ENCODE measurements at places on chromosomes 4 and X.

DNA sequence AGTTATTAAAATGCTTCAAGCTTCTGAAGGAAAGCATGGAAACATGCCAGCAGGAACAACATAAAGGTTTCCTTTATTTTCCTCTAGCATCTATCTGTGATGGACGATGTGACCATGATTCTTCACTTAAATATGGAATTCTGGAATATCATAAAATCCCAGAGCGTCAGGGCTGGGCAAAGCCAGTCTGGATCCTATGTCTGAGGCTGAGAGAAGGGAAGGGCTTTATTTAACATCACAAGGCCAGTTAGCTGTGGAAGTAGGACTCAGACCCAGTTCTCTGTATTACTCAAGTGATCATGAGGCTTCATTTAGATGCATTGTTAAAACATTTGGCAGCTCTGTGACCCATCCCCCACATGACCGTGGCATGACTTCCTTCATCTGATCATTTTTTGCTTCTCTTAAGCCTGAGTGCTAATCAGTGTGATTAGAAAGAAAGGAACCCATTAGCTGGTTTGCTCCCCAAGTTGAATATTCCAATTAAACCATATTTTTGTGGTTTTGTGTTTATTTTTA, 40.9 kb upstream of the EOLA2 start:
- no peaks in the 10 kb centered on the region for H3K36me3 ChIP-seq
- H3K27me3 ChIP-seq = no peaks in the 10 kb centered on the region
- no peak overlapping the region for H3K27ac ChIP-seq
- H3K4me1 ChIP-seq = peaks cover 6% of the 10 kb centered on the region

- no peak overlapping the region for H3K27ac ChIP-seq
- H3K27me3 ChIP-seq = no peaks in the 10 kb centered on the region
- H3K36me3 ChIP-seq = no peaks in the 10 kb centered on the region
- DNase-seq = no peak
Measured at GRCh38 chrX:22577181-22577580, 304.5 kb downstream of the CBLL2 start.

- H3K4me3 ChIP-seq = no peak overlapping the region
- no peak for DNase-seq
- H3K27ac ChIP-seq = no peak overlapping the region
- no peaks in the 10 kb centered on the region for H3K36me3 ChIP-seq
- no peaks in the 10 kb centered on the region for H3K27me3 ChIP-seq
Measured at GRCh38 chr4:142354794-142355420, 491.2 kb downstream of the INPP4B start.

- H3K36me3 ChIP-seq = no peaks in the 10 kb centered on the region
- no peak overlapping the region for H3K4me3 ChIP-seq
- no peaks in the 10 kb centered on the region for H3K27me3 ChIP-seq
- H3K4me1 ChIP-seq = peaks cover 7% of the 10 kb centered on the region
- no peak for DNase-seq
- no peak overlapping the region for H3K27ac ChIP-seq
Measured at GRCh38 chr4:88225232-88226105, 58.9 kb downstream of the PPM1K start.

DNA sequence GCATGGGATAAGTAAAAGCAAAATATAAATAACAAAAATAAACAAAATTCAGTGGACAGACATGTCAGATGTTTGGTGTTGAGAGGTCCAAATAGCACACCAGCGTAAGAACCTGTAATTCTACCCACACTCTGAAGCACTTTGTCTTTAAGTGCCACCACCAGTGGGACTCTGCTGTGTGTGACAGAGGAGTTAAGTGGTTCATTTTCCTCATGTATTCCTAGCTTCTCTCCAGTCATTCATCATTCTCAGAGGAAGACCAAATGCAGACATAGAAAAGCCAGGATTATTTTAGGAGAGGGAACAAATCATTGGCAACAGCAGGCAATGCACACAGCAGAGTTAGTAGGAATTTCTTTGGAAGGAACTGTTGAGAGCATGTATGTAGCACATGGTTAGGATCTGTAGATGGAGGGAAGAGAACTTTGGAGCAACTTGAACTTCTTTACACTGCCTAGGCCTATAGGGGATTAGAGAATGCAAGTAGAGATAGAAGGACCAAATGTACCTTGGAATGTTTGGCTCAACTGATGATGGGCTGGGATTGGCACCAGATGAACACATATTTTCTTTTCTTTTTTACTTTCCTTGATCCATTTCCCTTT, 43.0 kb upstream of the ARHGAP24 start:
- H3K27ac ChIP-seq = no peak overlapping the region
- peaks cover 13% of the 10 kb centered on the region for H3K4me1 ChIP-seq
- H3K36me3 ChIP-seq = no peaks in the 10 kb centered on the region
- no peak overlapping the region for H3K4me3 ChIP-seq

GRCh38 chrX:149807747-149808458, 26.2 kb downstream of the MAGEA9 start:
- no peaks in the 10 kb centered on the region for H3K4me1 ChIP-seq
- no peak overlapping the region for H3K27ac ChIP-seq
- no peak overlapping the region for H3K4me3 ChIP-seq
- DNase-seq = no peak
- no peaks in the 10 kb centered on the region for H3K27me3 ChIP-seq
- no peaks in the 10 kb centered on the region for H3K36me3 ChIP-seq

DNA sequence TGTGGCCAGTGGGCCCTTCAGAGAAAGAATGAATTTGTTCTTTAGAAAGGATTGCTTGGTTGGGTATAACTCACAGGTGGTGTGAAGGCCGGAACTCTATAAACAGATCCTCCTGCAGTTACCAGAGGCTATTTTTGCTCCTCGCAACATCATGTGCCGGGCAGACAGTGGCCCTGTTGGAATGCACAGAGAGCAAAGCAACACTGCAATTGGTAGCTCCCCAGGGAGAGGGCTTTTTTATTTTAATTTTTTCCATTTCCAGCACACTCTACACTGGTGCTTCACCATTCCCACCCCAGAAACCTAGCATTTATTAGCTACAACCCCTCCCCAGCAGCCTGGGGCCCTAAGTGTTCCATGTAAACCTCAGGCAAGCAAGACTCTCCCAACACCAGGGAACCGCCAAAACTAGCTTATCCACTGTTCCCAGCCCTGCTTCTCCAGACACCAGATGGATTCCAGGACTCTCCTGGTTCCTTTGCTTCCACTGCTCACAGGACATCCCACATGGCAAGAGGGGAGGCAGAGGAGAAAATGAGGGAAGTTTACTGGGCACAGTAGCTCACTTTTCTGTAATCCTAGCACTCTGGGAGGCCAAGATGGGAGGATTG, 75.1 kb upstream of the TMEM164 start:
- H3K4me1 ChIP-seq = no peaks in the 10 kb centered on the region
- H3K27ac ChIP-seq = no peak overlapping the region
- H3K4me3 ChIP-seq = no peak overlapping the region
- no peak for DNase-seq
- no peaks in the 10 kb centered on the region for H3K27me3 ChIP-seq

DNA sequence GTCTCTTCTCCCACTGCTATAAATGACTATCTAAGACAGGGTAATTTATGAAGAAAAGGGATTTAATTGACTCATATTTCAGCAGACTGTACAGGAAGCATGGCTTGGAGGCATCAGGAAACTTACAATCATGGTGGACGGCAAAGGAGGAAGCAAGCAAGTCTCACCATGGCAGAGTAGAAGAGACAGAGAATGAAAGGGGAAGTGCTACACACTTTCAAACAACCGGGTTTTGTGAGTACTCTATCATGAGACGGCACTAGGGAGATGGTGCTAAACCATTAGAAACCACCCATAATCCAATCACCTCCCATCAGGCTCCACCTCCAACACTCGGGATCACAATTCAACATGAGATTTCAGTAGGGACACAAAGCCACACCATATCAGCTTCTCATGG, 11.1 kb downstream of the UBE2NL start:
- no peaks in the 10 kb centered on the region for H3K27me3 ChIP-seq
- no peak overlapping the region for H3K27ac ChIP-seq
- H3K4me1 ChIP-seq = no peaks in the 10 kb centered on the region
- no peak for DNase-seq
- no peak overlapping the region for H3K4me3 ChIP-seq

GRCh38 chrX:48003367-48003757, 427 bp downstream of the ZNF182 start:
- H3K27me3 ChIP-seq = peaks cover 5% of the 10 kb centered on the region
- DNase-seq = no peak
- peaks cover 3% of the 10 kb centered on the region for H3K4me1 ChIP-seq
- peak overlapping the region; percentile 97 for H3K4me3 ChIP-seq
- no peaks in the 10 kb centered on the region for H3K36me3 ChIP-seq
- H3K27ac ChIP-seq = peak overlapping the region; percentile 95

DNA sequence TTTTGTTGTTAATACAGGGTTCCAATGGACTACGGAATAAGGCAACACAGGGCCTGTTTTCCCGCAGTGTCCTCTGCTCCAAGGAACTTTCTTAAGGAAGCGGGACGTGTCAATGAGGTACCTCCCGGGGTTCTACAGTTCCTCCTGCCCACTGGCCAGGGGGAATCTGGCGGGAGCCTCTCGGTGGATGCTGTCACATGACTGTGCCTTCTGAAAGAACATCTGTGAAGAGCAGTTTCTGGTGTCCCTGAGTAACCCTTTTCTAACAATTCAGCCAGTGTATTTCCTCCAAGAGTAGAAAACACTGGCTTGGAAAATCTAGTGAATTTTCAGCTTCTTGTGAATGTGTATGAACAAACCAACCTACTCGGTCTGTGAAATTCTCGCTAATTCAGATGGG, 32.7 kb downstream of the MFAP3L start:
- H3K27me3 ChIP-seq = peaks cover 4% of the 10 kb centered on the region
- no peak overlapping the region for H3K4me3 ChIP-seq
- no peak for DNase-seq

DNA sequence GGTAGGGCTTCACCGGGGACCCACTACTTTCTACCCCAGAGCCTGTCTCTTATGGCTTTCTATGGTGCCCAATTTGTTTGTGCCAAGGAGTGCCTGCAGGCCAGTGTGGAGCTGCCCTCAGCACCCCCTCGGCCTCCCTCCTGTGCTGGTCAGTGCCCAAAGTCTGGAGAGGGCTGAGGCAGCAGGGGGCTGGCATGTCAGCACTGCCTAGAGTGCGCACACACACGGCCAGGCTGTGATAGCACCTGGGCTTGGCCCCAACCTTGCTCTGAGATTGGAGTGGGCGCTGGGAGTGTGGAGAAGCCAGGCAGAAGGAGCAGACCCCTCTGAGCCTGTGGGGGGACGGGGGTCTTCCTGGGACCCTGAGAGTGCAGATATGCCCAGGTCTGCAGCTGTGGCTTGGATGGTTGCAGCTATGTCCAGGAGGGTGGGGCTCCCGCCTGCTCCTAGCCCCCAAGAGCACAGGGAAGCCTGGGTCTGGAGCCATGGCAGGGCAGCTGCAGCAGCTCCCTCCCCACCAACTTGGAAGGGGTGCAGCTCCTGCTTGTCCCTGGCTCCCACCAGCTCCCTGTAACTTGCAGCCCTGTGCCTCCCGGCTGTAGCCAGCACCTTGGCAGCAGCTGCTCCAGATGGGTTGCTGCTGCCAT, 46.3 kb downstream of the GAGE1 start:
- H3K36me3 ChIP-seq = no peaks in the 10 kb centered on the region
- H3K27ac ChIP-seq = no peak overlapping the region
- H3K4me1 ChIP-seq = no peaks in the 10 kb centered on the region
- no peak for DNase-seq

- no peak for DNase-seq
- H3K4me1 ChIP-seq = peaks cover 28% of the 10 kb centered on the region
- peaks cover 10% of the 10 kb centered on the region for H3K36me3 ChIP-seq
- peaks cover 11% of the 10 kb centered on the region for H3K27me3 ChIP-seq
Measured at GRCh38 chrX:49040376-49040955, 2.7 kb downstream of the TFE3 start.

DNA sequence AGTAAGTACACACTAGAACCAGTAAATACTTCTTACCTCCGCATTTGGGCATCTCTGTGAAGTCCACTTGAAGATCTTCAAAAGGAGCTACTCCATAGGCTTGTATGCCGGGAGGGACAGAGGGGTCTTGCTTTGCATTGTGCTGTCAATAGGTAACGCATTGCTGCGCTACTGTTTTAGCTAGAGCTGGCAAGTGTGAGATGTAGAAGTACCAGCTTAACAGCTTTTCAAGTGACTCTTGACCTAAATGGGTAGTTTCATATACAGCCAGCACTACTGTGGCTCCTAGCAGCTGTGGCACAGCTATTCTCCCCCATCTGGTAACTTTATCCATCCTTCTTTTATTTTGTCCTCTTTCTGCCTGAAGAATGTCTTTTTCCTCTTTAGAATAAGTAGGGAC, 205.3 kb upstream of the KLF8 start:
- H3K4me1 ChIP-seq = no peaks in the 10 kb centered on the region
- peaks cover 4% of the 10 kb centered on the region for H3K36me3 ChIP-seq
- no peak for DNase-seq
- H3K4me3 ChIP-seq = no peak overlapping the region

DNA sequence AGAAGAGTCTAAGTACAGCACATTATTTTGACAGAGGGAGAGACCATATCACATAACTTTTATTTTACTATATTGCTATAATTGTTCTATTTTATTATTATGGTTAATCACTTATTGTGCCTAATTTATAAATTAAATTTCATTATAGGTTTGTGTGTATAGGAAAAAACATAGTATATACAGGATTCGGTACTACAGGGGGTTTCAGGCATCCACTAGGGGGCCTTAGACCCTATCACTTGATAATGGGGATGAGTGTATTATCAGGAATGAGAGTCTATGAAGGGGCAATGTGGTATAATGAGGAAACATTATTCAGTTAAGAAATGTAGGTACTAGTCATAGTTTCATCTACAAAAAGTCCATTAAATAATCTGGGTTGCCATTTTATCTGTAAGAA, 833.1 kb downstream of the C4orf33 start:
- H3K4me1 ChIP-seq = no peaks in the 10 kb centered on the region
- H3K4me3 ChIP-seq = no peak overlapping the region
- H3K27ac ChIP-seq = no peak overlapping the region
- peak; percentile 22 for DNase-seq

- H3K27me3 ChIP-seq = peaks cover 1% of the 10 kb centered on the region
- peaks cover 1% of the 10 kb centered on the region for H3K4me1 ChIP-seq
- DNase-seq = no peak
- H3K4me3 ChIP-seq = no peak overlapping the region
- H3K27ac ChIP-seq = no peak overlapping the region
Measured at GRCh38 chr4:152039023-152039481, 278.2 kb upstream of the GATB start.

DNA sequence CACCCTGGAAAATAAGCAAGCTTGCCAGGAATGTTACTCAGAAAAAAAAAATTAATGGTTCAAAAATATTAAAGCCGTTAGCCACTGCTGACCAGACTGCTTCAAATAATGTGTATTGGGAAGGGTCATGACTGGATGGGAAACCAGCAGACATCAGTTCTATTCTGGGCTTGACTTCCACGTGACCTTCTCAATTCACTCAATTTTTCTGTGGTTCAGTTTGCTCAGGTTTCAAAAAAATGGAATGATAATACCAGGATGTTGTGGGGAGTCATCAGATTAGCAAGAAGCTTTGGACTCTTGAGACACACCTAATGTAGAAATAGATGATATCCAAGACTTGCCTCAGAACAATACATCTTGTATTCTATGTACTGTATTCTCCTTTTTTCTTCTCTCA, 541.9 kb upstream of the BOD1L1 start:
- no peak overlapping the region for H3K27ac ChIP-seq
- peaks cover 6% of the 10 kb centered on the region for H3K4me1 ChIP-seq
- no peaks in the 10 kb centered on the region for H3K36me3 ChIP-seq
- H3K27me3 ChIP-seq = peaks cover 4% of the 10 kb centered on the region

- DNase-seq = no peak
- no peak overlapping the region for H3K4me3 ChIP-seq
- no peaks in the 10 kb centered on the region for H3K4me1 ChIP-seq
- no peak overlapping the region for H3K27ac ChIP-seq
Measured at GRCh38 chr4:158131027-158131426, 41.8 kb downstream of the GASK1B start.

- H3K27me3 ChIP-seq = peaks cover 2% of the 10 kb centered on the region
- H3K4me1 ChIP-seq = peaks cover 12% of the 10 kb centered on the region
- DNase-seq = no peak
- no peaks in the 10 kb centered on the region for H3K36me3 ChIP-seq
Measured at GRCh38 chr4:140612357-140612756, 43.6 kb upstream of the UCP1 start.
